ENCODE measurements at places on chromosomes 3 and 15.

GRCh38 chr3:11603628-11604027 is 40.1 kb downstream of the VGLL4 start:
- no peak for DNase-seq

DNA sequence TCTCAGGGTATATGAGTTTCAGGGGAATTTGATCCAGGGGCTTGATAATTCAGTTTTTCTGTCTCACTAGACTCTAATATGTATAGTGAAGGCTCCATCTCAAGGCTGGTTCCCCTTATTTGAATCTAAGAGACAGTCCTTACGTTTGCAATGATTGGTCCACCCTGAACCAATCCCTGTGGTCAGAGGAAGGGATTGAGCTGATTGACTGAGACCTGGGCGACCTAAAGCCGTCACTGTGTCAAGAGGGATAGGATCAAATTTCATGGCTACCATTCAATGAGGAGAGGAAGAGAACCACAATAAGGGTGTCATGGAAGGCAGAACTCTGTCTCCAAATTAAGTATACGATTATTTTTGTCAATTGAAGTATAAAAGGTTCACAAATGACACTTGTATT is 16.3 kb downstream of the NUDT16 start:
- DNase-seq = no peak

- no peak for DNase-seq
Observed at GRCh38 chr15:52801748-52802085, 11.6 kb upstream of the ONECUT1 start.

DNA sequence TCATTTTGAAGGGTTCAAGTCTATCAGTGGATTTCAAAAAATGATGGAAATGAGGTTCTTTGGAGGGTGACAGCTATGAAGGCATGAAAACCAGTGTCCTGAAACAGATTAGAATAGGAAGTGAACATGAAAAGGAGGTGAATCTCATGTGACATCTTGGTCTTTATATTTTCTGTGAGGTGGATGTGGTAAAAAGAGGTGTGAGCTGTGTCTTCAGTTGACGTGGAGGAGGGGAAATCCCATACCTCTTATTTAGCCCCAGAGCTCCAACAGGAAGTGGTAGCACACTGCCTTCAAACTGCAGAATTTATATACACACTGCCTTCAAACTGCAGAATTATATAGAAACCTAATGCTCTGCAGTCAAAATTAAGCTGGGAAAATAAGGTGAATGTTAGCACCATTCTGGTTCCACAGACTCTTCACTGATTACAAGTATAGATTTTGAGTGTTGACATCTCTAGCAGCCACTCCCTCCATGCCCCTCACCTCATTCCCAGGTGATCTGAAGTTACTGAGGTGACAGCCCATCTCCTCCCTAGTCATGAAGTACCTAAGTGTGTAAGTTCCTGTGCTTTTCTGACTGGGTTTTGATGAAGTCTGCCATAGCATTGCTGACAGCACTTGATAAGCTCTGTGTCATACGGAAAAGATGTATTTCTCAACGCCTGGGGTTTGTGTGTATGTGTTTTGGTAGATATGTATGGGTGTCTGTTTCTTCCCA is 2.7 kb downstream of the RAB8B start:
- DNase-seq = no peak

DNA sequence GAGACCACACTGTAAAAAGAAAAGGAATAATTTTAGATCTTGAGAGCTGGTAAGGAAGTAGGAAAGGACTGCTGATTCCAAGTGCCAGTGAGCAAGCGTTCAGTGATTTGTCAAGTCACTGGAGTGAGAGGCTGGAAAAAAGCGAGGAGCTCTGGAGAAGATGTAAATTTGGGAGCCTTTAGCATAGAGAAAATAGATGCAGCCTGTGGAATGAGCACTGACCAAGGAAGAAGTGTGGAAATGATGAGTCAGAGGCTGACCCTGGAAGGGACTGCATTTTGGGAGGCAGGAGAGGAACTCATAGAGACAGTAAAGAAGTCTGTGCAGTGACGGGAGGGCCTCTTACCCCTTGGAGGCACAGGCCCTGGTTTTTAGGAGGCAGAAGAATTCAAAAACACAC is 17.1 kb upstream of the ABTB1 start:
- no peak for DNase-seq

DNA sequence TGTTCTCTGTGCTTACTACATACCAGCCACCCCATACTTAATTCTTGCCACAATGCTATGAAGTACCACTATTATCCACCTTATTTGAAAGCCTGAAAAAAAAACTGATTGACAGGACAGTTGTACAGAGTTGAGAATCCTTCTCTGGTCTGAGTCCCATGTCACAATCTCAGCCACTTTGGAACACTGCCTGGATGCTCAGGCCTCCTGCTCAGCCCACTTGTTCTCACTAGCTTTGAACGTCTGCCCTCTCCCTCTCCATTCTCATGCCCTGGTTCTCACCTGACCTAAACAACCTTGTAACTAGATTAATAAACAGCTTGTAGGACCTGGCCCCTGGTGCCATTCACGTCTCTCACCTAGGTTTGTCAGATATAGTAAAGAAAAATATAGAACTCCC is 53.9 kb downstream of the TRIM69 start:
- no peak for DNase-seq

DNA sequence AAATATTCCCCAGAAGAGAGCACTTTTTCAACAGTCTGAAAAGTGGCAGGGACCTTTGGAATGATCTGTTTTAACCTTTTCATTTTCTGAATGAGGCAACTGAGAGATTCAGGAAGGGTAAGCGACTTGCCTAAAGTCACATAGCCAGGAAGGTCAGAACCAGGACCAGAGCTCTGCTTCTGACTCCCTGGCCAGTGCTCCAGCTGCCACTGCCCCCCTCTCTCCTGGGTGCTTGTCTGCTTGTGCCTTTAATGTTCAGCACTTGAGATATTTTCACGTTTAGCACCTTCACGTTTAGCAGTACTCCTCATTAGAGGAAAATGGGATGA is 68.3 kb downstream of the SMAD3 start:
- no peak for DNase-seq

- DNase-seq = no peak
Observed at GRCh38 chr15:31293655-31294054, 33.0 kb upstream of the KLF13 start.

DNA sequence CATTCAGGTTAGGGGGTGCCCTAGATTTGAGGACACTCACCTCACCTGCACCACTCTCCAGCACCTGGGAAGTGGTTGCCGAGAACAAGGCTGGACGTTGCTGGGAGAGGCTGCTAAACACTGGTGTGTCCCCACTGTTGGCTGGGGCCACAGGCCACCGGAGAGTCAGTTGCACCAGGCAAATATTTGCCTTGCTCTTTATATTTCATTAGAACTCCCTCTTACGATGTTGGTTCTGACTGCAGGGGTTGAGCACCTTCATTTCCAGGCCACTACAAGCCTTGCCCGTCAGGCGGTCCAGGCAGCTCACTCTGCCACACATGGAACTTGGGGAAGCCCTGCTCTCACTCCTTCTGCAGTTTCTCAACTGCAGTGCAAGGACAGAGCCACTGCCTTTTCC is 30.7 kb downstream of the HCN4 start:
- DNase-seq = no peak

DNA sequence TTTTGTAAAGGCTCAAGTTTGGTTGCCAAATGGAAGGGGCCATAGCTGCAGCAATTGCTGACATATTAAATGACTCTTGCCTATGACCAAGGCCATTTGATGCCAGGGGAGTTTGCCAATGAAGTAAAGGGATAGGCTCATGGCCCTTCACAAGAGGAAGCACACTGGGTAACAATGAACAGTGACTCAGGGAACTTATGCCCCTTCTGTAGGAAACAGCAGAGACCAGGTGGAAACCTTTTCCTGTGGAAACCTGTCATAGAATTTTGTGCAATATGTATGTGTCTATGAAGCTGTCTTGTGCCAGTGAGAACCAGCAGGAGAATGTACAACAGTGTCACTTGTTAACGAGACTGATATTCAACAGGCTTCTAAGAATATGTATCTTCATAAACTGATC is 25.4 kb upstream of the AVEN start:
- DNase-seq = no peak

DNA sequence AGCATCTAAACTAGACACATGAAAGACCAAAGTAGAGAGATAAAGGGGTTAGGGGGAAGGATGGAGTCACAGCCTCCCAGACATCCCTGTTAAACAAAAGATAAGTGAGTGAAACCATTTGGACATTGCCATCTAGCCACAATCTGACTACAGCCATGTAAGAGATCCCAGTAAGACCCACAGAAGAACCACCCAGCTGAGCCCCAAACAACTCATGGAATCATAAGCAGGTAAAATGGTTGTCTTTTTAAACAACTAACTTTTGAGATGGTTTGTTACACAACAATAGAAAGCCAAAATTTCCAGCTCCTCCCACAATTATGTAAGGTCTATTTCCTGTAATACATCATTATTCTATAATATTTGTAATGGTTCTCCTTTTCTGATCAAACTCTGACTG is 437.5 kb downstream of the IGSF11 start:
- no peak for DNase-seq

- DNase-seq = no peak
Observed at GRCh38 chr3:60094392-60094947, 1044.6 kb upstream of the CFAP20DC start.

- DNase-seq = no peak
Observed at GRCh38 chr15:98422130-98422478, 226.2 kb upstream of the IGF1R start.

Measured in H1 (cell line).